ENCODE measurements at places on chromosomes 5 and 9.

GRCh38 chr5:143229896-143230675, 173.4 kb downstream of the NR3C1 start:
- DNase-seq: no peak

GRCh38 chr9:33393581-33393980, 8.8 kb downstream of the AQP7 start:
- DNase-seq: no peak

- DNase-seq: no peak
These were observed 17.1 kb upstream of the C9 start for GRCh38 chr5:39381376-39381775.

- no peak for DNase-seq
These were observed 190.7 kb downstream of the CCDC171 start for GRCh38 chr9:15743512-15743911.

DNA sequence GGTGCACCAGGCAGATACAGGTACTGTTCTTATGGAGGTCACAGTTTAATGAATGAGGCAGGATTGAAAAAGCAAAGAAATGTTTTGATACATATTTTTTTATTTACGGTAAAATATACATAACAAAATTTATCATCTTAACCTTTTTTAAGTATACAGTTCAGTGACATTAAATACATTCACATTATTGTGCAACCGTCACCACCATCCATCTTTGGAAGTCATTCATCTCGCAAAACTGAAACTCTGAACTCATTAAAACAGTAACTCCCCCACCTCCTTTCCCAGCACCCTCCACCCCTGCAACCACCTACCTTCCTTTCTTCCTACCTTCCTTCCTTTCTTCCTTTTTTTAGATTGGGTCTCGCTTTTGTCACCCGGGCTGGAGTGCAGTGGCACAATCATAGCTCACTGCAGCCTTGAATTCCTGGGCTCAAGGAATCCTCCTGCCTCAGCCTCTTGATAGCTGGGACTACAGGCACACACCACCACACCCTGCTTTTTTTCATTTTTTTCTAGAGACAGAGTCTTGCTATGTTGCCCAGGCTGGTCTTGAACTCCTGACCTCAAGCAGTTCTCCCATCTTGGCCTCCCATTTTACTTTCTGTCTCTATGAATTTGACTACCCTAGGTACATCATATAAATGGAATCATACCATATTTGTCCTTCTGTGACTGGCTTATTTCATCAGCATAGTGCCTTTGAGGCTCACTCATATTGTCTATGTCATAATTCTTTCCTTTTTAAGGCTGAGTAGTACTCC, 22.5 kb upstream of the PSD2 start:
- no peak for DNase-seq

DNA sequence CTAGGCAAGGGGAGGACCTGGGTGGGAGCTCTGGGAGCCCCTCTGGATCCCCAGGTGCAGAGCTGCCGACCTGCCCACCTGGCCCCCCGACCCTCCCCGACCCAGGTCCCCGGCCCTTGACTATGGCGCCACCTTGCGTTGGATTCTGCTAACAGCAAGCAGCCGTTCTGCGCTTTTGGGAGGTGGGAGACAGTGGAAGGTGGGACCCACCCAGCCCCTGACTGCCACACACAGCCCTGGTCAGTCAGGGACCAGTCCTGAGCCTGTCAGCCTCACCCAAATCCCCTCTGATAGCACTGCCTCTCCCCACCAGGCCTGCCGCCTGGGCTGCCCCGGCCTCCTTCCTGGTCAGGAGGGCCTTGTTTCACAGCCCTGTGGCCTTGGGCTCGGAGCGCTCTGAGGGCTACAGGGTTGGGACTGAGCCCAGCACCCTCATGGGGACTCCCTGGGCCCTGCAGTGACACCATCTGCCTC, 77.9 kb downstream of the HMCN2 start:
- no peak for DNase-seq

- no peak for DNase-seq
These were observed 20.7 kb upstream of the ANKRD34B start for GRCh38 chr5:80590766-80591165.

DNA sequence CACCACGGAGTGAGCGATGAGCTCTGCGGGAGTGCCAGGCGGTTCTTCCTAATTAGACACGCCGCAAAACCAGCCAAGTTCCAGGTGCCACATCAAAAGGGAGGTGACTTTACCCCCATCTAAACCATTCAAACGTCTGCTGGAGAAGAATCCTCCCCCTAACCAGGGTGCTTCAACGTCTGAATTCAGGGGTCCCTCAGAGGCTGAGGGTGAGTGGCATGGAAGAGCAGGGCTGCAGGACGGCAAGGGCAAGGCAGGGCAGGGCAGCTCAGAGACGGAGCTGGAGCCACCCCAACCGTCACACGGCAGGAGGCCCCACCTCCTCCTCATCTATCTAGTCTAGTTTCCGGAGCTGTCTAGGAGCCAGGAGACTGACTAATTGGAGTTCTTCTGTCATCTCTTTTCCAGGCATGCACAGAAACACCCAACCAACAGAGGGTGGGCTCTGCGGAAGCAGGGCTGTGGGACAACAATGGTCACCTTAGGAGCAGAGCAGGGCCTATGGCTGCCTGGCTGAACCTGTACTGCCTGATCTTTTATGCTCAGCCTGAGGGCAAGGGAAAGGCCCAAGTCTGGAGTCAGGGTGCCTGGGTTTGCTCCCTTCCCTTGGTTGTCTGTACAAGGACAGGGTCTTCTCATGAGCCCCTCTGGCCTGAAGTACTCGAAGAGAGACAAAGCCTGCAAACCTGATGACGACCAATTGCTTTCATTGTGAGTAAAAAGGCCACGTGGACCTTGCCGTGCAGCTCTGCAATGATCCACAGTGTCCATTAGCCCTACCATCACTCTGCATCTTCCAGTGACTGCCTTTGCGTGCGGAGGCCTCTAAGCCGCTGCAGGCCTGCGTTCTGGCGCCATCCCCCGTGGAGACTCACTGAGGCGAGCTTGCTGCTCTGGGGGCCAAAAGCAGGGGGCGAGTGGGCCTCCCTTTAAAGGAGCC, 81.0 kb upstream of the SLC25A51 start:
- no peak for DNase-seq

- DNase-seq: no peak
These were observed 57.8 kb downstream of the TTC39B start for GRCh38 chr9:15249042-15249818.

GRCh38 chr5:38600329-38601045, 44.0 kb upstream of the LIFR start:
- no peak for DNase-seq

DNA sequence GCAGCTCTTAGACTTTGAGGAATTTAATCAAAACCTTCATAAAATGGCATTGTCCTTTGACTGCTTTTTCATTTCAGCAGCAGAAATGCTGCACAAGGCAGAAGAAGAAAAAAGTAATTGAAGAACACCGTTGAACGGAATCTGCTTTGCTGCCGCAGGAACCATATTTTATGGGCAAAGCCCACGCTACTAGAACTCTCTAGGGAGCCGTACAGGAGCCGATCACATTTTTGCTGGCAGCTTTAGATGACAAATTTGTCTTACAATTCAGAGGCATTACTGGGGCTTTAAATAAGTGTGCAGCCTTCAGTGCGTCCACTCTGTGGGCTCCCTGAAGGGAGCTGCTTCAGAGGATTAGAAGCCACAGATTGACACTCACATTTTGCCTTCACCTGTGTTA, 5.4 kb downstream of the CFAP90 start:
- DNase-seq: no peak

- DNase-seq: no peak
These were observed 312.3 kb downstream of the ENC1 start for GRCh38 chr5:74328221-74328630.

GRCh38 chr5:89179731-89180130, 296.7 kb upstream of the MEF2C start:
- no peak for DNase-seq

DNA sequence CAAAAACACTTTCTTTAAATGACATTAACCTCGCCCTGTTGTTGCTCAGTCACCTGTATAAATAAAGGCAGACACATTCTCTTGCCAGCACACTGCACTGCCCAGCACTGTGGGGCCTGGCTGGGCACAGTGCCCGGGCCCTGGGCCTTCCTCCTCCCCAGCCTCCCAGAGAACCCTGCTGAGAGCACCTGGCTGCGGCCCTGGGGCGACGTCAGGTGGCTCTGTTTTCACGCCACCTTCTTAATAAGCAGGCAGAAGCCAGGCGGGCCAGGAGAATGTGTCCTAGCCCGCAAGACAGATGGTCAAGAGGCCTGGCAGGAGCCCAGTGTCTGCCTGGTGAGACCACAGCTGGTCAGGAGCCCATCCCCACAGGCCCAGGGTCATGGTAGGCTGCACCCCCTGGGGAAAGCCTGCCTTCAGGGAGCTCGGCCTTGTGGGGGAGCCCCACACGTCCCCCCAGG, 8.2 kb upstream of the AGPAT2 start:
- no peak for DNase-seq

- DNase-seq: no peak
These were observed 45.7 kb upstream of the PPARGC1B start for GRCh38 chr5:149684371-149684770.

- no peak for DNase-seq
These were observed 40.9 kb upstream of the FABP6 start for GRCh38 chr5:160188141-160189015.

- DNase-seq: no peak
These were observed 7.8 kb downstream of the KCNV2 start for GRCh38 chr9:2725126-2725525.
